ENCODE measurements at places on chromosomes 5 and 9.

DNA sequence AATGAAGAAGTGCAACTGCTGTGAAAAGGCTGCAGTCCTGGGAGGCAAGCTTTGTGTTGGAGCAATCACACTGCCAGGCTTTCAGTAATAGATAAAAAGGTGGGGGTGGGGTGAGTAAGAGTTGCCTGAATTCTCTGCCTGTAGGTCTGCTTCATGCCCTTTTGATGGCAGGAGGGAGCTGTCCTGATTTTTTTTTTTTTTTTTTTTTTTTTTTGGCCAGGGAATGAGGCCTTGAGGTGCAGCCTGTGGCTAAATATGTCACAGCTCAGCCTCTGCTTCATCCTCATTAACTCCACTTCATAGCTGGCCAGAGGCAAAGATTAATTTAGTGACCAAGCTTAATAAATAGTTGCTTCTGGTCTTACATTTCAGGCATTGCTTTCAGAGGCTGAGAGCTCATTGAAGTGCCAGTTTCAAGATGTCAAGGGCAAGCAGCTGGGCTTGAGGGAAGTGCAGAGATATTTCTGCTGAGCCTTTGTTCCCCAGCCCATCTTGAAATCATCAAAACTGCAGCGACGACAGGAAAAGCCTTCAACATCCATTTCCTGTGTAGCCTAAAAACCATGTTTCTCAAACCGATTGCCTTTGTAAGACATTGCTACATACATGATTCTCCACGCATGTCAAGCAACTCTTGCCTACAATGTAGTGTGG, 134.7 kb downstream of the MACIR start:
- DNase-seq: no peak

DNA sequence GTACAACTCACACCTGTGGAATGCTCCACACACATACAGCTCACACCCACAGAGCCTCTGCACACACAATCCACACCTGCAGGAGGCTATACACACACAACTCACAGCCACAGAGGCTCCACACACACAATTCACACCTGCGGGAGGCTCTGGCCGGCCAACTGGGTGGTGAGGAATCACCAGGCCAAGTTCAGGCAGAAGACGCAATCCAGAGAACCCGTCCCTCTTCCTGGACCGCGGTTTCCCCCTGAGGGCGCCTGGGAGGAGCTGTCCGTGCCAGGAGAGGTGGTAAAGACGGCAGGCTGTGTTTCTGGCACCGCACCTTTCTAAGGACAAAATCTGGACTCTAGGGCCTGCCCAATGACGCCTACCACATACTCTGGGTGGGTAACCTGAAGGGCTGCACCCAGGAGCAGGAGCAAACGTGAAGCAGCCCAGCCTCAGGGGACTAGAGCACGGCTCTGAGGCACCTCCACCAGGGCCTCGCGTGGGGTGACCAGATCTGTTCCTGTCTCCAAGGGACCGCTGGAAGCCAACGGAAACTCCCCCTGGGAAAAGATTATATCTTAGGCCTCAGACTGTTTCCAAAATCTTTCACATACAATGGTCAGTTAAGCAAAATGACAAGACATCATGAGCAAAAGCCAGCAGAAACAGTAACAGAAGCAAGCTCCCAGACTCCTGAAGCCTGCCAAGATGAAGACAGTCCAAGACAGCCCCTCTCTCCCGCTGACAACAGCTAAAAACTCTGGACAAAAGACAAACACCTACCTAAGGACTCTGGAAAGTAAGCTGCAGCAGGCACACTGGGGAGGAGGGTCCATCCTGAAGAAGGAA, 16.9 kb downstream of the CAMSAP1 start:
- no peak for DNase-seq

DNA sequence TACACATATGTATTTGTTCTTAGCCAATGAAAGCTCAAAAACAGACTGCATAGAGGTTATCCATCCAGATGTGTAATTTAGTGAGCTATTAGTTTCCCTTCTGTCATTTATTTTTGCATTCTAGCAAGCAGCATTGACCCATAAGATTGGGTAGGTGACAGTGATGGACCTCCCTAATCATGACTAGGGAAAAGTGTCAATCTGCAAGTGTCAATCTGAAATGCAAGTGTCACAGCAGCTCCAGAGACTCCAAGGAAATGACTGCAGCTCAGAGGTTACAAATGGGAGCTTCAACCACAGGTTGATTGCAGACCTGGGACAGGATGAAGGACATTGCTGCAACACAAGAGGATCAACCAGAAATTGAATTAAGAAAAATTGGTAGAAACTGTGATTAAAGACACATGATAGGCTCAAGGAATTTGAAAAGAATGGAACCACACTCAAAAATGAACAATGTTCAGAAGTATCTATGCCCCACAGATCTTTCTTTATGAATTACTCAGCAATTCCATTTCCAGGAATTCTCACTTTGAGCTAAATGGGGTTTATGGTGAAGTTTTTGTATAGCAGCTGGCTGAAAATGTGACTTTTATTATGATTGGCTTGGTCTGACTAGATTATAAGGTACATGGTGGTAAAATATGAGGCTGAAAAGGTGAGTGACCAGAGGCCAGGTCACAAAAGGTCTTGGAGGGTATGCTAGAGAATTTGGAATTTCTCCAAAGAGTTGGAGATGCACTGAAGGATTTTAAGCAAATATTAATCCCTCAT, 59.6 kb upstream of the HTR4 start:
- DNase-seq: no peak

GRCh38 chr9:3292311-3292710, 233.5 kb downstream of the RFX3 start:
- no peak for DNase-seq

DNA sequence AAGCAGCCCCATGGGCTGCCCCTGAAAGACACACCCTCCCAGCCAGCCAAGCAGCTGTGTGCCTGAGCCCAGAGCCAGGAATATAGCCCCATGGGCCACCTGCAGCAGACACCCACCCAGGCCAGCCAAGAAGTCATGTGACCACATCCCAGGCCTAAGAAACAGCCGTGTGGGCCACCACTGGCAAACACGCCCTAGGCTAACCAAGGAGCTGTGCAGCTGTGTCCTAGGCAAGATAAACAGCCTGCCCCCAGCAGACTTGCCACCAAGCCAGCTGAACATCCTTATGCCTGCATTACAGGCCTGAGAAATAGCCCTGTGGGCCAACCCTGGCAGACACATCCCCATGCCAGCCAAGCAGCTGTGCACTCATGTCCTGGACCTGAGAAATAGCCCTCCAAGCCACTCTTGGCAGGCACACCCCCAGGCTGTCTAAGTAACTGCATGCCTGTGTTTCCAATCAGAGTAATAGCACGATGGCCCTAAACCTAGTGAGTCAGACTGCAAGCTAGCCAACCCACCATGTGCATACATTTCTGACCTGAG, 143.0 kb downstream of the ADAMTS6 start:
- DNase-seq: no peak

GRCh38 chr5:107476783-107477182, 194.0 kb downstream of the EFNA5 start:
- no peak for DNase-seq

DNA sequence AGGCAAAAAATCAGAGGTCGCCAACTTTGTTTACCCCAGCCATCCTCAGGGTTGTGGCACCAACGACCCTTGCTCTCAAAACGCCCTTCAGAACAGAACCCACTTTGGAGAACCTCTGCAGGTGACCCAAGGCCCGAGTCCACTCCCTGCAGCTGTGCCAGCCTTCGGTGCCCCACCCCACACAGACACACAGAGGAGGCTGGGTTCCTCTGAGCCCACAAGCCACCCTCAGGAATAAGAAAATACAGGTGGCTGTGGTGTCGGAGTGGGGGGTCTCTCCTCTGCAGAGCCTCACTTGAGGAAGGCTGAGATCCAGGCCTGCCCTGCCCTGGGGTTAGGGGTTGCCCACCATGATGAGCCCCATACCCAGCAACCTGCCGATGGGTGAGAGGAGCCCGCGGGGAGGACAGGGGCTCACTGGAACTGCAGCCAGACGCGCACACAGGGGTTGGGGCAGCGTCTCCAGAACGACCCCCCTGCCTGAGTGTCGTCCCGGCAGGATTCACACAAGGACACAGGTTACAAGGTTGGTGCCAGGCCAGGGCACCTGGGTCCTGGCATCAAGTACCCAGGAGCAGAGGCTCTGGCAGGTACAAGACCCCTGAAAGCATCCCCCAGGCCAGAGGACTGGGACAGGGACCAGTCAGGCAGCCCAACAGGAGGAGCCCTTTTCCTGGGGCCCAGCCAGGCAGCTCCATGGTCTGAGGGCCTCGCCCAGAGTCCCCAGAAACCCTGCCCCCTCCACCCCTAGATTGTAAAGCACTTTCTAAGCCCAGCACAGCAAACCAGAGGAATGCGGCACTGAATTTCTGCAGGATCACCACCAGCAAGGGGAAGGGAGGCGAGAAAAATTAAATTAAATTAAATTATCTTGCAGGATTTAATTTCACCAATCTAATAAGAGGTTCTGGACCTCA, 40.0 kb downstream of the NACC2 start:
- DNase-seq: no peak

DNA sequence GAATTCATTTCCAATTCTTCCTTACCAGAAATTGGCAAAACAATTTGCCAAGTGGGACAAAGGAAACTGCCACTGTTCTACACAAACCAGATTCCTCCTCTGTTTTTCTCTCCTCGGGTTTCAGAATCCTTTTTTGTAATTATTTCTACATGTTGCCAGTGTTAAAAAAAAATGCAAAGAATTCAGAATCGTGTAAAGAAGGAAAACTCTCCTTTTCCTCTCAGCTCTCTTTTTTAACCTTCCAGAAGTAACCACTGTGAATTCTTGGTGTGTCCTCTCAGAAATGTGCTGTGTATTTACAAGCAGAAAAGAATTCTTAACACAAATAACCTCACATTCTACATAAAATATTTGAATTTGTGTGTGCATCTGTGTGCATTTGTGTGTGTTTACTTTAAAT, 224.6 kb downstream of the DRD1 start:
- DNase-seq: no peak

DNA sequence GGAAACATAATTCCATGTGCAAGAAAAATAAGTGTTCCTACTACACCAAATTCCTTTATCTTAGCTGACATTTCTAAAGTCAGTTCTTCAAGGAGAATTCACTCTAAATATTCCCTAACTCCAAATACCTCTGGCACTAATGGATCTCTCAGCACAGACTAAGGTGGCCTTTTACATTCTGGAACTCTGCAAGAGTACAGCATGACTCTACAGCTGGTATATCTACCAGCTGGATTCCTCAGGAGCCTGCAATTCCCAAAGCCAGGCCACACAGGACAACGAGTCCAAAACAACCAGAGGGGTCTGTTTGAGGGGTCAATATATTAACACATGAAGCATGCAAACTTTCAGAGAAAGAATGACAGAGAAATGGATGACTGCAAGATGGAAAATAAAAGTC, 27.2 kb downstream of the TMEM245 start:
- no peak for DNase-seq

GRCh38 chr9:80775530-80775929, 913.8 kb downstream of the TLE1 start:
- DNase-seq: no peak

GRCh38 chr9:114919611-114920010, 10.8 kb downstream of the TNFSF8 start:
- DNase-seq: no peak

DNA sequence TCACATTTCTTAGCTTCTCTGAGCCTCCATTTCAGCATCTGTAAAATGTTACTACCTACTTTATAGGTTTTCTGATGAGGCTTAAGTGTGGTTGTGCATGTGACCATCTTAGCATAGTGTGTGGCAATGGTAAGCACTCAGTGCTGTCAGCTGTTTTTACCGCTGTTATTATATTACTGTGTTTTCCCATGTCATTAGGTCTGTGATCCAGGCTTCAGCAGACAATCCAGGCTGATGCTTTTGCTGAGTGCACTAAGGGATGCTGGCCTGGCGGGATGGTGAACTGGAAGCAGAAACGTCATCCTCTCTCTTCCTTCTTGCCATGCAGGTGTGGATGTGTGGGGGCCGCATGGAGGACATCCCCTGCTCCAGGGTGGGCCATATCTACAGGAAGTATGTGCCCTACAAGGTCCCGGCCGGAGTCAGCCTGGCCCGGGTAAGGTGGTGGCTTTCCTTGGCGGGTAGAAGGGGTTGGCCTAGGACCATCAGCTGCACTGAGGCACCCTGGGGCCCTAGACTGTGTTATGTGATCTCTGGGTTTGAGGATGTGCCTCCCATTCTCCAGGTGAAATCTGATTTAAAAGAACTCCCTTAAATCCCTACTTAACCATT, 41.9 kb upstream of the SAP30L start:
- no peak for DNase-seq

- peak; percentile 33 for DNase-seq
Measured at GRCh38 chr5:43396762-43397304, 15.4 kb downstream of the CCL28 start.

GRCh38 chr9:92945796-92946195, 1.5 kb upstream of the FGD3 start:
- no peak for DNase-seq

GRCh38 chr5:139760066-139761056, 35.2 kb upstream of the PSD2 start:
- no peak for DNase-seq

- no peak for DNase-seq
Measured at GRCh38 chr9:128405077-128405779, 15.4 kb upstream of the CERCAM start.

GRCh38 chr5:14432931-14433589, 148.5 kb upstream of the OTULINL start:
- DNase-seq: no peak

- no peak for DNase-seq
Measured at GRCh38 chr5:56251440-56251839, 18.3 kb upstream of the ANKRD55 start.

GRCh38 chr9:96476591-96476990, 26.6 kb downstream of the HABP4 start:
- no peak for DNase-seq

- no peak for DNase-seq
Measured at GRCh38 chr9:135167356-135167755, 79.9 kb downstream of the OLFM1 start.

DNA sequence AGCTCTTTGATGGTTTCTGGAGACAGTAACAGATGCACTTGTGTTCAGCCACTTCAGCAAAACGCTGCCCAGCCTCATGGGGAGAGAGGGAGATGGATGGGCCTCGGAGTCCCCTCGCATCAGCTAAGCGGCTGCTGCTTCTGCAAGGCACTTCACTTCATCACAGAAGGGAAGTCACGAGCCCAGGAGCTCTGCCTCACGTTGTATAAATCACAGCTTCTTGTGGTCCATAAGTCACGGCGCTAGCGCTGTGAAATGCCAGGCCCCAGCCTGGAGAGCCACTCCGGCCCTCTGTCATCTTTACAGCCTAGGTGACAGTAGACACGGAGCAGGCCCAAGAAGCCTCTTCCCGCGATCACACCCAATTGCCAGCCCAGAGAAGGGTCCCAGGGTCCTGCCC, 23.4 kb downstream of the DBH start:
- no peak for DNase-seq

GRCh38 chr5:29568028-29568427, 1625.5 kb upstream of the CDH6 start:
- DNase-seq: no peak

GRCh38 chr5:1975898-1976765, 93.4 kb upstream of the IRX4 start:
- DNase-seq: no peak

DNA sequence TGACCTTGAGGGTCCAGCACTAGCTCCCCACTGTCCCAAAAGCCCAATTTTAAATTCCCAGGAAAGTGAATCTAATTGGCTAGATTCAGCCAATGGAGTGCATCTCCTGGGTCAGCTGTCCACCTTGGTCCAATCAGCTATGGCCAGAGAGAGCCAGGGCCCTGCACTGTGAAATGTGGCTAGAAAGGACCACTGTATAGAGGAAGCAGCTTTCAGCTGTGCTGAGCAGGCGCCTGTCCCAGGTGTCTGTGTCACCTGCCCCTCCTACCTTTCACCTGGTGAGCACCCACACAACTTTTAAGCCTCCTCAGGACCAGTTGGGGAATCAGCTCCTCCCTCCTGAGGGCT, 186.2 kb downstream of the DRD1 start:
- no peak for DNase-seq

Measured in stimulated activated CD8-positive, alpha-beta memory T cell treated with anti-CD3 and anti-CD28 coated beads, Interleukin-7, amount 100 ng/mL, for 48 hours (primary cell).